ENCODE measurements at places on chromosomes 13 and 19.
A peak's percentile ranks its signal among the peaks of the same experiment; 100 is the strongest.

- DNase-seq = no peak
Measured at GRCh38 chr13:106528718-106529414, 6.6 kb downstream of the EFNB2 start.

DNA sequence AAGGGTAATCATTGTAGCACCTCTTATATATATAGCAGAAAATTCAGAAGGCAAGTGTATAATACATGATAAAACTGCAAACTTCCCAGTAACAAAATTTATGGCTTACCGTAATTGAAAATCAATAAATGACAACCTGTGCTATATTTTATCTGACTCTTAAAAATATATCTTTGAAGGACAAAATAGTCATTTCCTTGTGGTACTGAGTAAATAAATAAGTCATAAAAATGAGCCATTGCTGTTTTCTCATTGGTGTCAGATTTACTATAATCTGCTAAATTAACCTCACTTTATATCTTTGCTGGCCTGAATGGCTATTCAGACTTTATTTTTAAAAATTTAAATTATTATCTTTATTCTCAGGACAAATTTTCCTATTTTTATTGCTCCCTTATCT, 1319.1 kb upstream of the SPRY2 start:
- no peak for DNase-seq

GRCh38 chr13:40984668-40985366, 34.3 kb downstream of the ELF1 start:
- no peak for DNase-seq

DNA sequence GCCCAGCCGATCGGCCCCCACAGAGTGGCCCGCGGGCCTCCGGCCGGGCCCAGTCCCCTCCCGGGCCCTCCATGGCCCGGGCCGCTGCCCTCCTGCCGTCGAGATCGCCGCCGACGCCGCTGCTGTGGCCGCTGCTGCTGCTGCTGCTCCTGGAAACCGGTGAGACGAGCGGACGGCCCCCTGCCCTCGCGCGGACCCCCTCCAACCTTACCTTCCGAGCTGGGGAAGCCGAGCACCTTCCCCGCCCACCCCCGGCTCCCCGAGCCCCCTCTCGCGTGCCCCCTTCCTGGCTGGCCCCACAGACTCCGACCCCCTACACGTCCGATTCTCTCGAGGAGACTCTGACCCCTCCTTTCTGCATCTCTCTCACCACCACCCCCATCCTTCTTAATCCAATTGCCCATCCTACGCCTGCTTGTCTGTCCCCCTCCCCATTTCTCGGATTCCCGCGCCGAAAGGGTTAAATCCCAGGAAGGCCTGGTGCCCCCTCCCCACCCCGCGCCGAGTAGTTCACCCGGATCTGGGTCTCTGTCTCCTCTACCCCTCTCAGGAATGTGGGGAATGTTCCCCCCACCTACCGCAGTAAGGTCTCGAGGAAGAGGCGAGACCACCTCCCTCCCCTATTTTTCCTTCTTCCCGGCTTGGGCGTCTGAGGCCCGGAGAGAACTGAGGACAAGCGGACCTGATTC, 502 bp downstream of the NECTIN2 start:
- no peak for DNase-seq

GRCh38 chr13:74070065-74070464, 64.1 kb downstream of the KLF12 start:
- no peak for DNase-seq

GRCh38 chr19:43425567-43426392, 11.1 kb downstream of the TEX101 start:
- DNase-seq = no peak

- DNase-seq = no peak
Measured at GRCh38 chr19:1270213-1270853, 1.2 kb downstream of the CIRBP start.

DNA sequence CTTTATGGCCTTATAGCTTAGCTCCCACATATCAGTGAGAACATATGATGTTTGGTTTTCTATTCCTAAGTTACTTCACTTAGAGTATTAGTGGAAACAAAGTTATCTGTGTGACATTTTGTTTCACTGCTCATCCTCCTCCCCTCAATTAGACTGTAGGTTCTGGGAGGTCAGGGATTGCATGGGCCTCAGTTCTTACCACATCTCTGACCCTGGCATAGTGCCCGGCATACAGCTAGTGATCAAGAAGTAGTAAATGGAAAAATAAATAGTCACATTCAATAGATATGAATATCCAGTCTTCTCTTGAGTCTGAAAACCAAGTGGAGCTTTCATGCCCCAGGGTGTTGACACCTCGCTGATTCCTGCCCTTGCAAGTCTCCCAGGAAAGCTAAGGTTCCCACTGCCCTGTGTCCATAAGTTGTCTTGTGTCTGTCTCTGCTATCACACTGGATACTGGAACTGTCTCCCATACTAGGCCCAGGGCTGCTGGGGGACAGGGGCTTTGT, 249.5 kb upstream of the TSHZ3 start:
- DNase-seq = no peak

DNA sequence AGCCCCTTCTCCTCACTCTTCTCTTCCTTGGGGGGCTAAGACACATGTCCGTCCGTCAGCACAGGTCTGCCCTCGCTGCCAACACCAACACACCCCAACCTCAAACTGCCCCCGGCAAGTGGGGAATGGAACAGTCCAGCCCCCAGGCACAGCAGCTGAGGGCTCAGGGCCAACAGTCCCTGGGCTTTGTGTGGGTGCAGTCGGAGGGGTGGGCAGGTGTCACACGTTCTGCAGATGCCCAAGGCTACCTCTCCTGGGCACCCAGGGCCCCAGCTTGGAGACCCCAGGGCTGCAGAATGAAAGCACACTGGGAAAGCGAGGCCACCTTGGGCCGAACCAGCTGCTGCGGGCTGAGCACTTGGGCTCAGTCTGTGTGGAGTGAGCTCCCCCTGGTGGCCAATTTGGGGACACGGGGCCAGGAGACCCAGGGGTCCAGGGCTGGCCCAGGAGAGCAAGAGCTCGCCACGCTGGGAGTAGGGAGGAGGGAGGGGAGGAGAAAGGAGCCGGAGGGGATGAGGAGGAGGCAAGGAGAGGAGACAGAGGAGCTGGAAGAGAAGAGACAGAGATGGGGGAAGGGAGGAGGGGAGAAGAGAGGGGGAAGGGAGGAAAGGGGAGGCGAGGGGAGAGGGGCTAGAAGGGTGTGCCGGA, 14.0 kb upstream of the ATP8B3 start:
- peak; percentile 59 for DNase-seq

- DNase-seq = no peak
Measured at GRCh38 chr19:23992348-23992747, 77.7 kb downstream of the ZNF726 start.

DNA sequence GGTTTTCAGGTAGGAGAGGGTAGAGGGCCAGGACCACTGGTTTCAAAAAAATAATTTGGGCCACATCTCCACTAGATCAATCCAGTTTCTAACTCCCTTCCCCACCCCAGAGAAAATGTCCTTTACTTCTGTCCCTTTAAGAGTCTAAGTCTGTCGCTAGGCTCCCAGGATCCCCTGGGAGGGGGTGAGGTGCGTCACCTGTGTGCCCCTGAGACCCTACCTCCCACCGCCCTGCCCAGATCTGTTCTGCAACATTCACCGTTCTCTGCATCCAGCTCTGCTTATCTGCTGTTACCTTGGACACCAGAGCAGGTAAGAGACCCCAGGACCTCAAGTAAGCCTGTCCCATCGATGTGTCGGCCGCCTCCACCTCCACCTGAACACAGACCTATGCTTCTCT, at the start of gene GFY:
GFY (plus strand) TSS at position 211 of the 400 bp plus-strand sequence. CDS start 1,043 bp downstream, outside the sequence.
- no peak for DNase-seq

GRCh38 chr13:59690857-59691500, 472.7 kb downstream of the DIAPH3 start:
- DNase-seq = no peak

DNA sequence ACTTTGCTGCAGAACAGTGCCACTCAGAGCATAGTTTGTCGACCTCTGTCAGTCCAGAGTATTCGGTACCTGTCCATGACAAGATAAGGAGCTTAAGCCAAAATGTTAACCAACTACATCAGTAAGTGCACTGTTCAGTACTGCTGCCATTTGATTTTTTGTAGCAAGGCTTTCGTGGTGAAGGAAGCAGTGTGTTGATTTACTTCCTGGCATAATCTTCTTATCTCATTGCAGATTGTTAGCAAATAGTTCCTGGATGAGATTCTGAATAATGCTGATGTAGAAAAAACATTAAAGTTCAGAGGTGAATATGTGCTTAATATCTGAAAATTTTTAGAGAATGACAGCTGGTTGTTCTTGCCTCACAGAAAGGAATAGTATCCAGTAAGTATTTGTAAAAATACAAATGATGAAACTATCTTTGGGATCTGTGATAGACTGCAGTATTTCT, 85.7 kb downstream of the LRRC63 start:
- no peak for DNase-seq

- no peak for DNase-seq
Measured at GRCh38 chr19:7987114-7987768, 18.2 kb downstream of the ELAVL1 start.

DNA sequence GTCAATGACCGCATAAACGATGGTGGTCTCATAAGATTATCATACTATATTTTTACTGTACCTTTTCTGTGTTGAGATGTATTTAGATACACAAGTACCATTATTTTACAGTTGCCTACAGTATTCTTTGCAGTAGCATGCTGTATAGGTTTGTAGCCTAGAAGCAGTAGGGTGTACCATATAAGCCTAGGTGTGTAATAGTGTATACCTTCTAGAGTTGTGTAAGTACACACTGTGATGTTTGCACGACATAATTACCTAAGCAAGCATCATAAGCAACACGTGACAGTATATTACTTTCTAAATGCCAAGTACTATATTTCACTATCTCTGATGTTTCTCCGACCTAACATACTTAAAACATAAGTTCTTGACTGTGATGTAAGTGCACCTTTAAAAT, 2.7 kb downstream of the LPAR6 start:
- no peak for DNase-seq

All from stimulated activated naive B cell treated with anti-CD40 and anti-IgM and Interleukin-4, amounts not matched to agents 10 μg/mL and 1 μg/mL and 100 μg/mL, for 72 hours (primary cell).